Activated CD8-positive, alpha-beta memory T cell treated with anti-CD3 and anti-CD28 coated beads, Interleukin-2, amount 10 ng/mL, durations not matched to agents 7 days and 5 days (primary cell): ENCODE measurements at places on chromosomes 6 and 20. TPM values are rescaled to one million over a fixed set of nuclear protein-coding genes. Genes with fewer than 3 reads are reported as not detected.

Gene KCNK15
- total RNA-seq = not detected

DNA sequence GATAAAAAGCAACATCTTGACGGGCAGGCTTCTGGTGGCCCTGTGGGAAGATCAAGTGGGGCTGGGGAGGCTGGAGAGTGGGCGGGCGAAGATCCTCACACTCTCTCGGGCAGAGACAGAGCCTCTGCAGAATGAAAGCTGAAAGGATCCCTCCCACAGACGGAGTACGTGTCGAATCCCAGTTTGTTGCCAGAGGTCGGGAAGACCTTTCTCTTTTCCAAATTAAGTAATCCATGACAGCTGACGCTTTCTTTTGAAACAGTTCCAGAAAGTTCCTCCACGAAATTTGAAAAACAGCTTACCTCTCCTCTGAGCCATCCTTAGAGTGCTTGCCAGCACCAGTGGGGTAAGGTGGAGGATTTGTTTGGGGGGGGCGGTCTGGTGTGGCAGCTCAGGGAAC is 155.6 kb upstream of the SMLR1 start:
- DNase-seq = no peak

Gene HLA-F
- total RNA-seq = 300 TPM

GRCh38 chr6:25627001-25627400 is 25.0 kb upstream of the SCGN start:
- no peak for DNase-seq

Gene CGA
- total RNA-seq = not detected

Gene ASIP
- not detected for total RNA-seq

Gene MEP1A
- not detected for total RNA-seq
